Stimulated activated CD4-positive, alpha-beta T cell treated with anti-CD3 and anti-CD28 coated beads, TNF-alpha, amount 100 ng/mL, for 4 hours (primary cell): ENCODE measurements at places on chromosomes 16 and 17.

DNA sequence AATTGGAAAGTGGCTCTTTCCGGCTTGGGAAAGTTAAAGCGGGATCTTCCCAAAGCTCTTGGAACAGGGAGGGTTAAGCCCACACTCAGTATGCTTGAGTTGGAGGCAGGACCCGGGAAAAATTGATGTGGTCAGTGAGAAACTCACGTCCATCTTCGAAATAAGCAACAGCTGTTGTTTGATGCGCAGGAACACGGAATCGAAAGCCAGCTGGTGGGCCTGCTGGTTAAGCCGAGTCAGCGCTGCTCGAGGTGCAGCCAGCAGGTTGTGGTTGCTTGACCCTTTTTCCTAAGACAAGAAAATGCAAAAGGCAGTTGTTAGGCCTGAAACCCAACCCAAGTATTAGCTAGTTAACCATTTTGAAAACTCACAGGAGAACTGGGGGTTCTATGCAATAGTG, 49.4 kb downstream of the COG7 start:
- no peak for DNase-seq

- no peak for DNase-seq
Observed at GRCh38 chr17:21677911-21678310, 14.4 kb upstream of the KCNJ18 start.

GRCh38 chr16:48231727-48232492, 12.2 kb upstream of the LONP2 start:
- no peak for DNase-seq

DNA sequence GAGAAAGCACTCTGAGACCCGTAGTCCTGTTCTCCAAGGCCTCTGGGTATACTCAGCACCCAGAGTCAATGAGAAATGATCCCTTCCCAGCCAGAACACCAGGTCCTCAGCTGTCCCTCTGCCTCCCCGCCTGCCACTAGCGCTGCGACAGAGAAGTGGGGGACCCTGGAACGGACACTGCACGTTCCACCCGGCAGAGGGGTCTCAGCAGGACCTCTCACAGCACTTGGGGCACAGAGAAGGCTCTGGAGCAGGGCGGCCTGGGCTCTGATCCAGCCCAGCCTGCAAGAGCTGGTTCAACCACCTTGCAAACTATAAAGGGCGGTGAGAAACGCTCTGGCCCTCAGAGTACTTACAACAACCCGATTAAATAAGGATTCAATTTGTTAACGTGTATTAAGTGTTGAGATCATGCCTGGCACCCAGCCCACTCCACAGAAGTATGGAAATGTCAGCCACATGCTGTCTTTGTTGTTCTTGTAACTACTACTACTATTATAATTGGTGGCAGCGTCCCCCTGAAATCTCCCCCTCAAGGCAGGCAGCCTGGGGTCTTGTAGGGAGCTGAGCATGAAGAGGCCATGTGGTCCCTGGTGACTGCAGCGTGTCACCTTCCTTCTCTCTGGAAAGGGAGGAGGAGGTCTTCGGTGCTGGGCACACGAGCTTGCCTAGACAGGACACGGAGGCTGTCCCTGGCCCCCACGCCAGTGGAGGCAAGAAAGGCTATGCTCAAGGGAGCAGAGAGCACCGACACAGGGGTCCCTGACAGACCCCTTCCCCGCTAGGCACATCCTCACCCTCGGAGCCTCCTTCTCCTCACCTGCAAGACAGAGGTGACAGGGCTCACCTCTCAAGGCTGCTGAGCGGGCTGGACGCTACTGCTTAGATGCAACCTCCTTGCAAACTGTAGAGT, 2.4 kb downstream of the OSGIN1 start:
- DNase-seq: no peak

- no peak for DNase-seq
Observed at GRCh38 chr17:43431714-43432523, 33.1 kb downstream of the ARL4D start.

DNA sequence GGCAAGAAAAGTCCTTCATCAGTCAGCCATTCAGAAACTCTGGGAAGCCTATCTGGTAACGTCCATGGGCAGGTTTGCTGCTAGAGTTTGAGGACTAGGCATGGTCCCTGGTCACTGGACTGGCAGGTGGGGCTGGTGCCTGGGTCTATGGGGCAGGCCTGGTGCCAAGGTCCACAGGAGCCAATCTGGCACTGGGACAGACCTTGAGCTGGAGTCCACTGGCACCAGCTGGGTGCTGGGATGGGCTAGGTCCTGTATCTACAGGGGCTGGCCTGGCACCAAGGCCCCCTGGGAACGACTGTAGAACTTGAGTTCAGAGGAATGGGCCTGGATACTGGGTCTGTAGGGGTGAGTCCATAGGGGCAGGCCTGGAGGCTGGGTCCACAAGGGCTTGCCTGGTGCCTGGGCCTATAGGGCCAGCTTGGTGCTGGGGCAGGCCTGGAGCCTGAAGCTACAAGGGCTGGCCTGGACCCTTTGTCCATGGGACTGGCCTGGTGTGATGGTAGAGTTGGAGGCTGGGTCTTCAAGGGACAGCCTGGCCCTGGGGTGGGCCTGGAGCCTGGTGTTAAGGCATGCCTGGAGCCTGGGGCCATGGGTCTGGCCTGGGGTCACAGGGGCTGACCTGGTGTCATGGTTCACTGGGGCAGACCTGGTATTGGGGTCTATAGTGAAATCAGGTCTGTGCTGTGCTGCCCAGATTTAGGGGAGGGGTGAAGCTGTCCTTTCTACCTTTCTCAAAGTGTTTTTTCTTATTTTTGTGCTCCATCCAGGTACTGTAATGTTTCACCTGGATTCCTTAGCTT, 30.5 kb upstream of the NKD1 start:
- no peak for DNase-seq

DNA sequence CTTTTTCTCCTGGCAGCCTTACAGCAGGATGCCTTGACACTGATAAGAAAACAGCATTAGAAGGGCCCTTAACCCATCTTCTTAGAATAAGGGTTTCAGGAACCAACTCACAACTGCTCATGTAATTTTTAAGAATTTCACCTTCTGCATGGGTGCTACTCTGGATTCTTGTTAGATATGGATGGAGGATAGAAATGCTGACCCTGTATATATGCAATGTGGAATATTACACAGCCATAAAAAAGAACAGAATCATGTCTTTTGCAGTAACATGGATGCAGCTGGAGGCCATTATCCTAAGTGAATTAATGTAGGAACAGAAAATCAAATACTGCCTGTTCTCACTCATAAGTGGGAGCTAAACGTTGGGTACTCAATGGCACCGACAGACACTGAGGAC, 423.5 kb downstream of the CA10 start:
- DNase-seq: no peak

GRCh38 chr17:80604670-80605010, 60.0 kb downstream of the RPTOR start:
- no peak for DNase-seq

DNA sequence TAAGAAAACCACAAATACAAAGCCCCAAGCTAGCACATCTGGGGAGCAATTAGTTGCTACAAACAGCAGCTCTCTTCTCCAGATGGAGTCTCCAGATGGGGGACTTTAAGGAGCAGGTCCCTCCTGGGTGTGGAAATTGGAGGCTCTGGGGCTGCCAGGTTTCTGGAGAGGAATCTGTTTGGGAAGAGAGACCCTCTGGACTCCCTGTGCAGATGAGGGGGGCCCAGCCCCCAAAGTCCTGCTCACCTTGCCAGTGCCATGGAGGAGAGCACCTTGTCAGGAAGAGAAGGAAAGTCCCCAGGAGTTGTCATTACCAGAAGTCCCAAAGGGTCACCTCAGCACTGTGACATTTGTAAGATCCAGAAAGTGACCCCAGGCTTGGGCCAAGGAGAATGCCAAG, 14.8 kb downstream of the TEKT5 start:
- no peak for DNase-seq

GRCh38 chr16:24626256-24626655, 86.9 kb downstream of the RBBP6 start:
- no peak for DNase-seq

- DNase-seq: peak; percentile 72
Observed at GRCh38 chr17:69414408-69415274, at the start of gene MAP2K6. Gene MAP2K6 (plus strand): TSS chr17:69414697. CDS start chr17:69414985, 288 bp downstream.

DNA sequence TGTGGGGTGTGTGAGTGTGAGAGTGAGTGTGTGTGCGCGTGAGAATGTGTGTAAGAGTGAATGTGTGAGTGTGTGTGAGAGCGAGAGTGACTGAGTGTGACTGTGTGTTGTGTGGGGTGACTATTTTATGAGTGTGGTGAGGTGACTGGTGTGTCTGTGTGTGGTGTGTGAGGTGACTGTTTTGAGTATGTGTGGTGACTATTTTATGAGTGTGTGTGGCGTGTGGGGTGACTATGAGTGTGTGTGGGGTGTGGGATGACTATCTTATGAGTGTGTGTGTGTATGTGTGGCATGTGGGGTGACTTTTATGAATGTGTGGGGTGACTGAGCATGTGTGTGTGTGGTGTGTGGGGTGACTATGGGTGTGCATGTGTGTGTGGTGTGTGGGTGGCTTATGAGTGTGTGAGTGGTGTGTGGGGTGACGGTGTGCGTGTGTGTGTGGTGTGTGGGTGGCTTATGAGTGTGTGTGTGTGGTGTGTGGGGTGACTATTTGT, 152.9 kb upstream of the PLCG2 start:
- no peak for DNase-seq

GRCh38 chr16:81798311-81799137, 19.4 kb downstream of the PLCG2 start:
- no peak for DNase-seq

- DNase-seq: no peak
Observed at GRCh38 chr16:85297881-85298280, 185.6 kb upstream of the CIBAR2 start.

- DNase-seq: no peak
Observed at GRCh38 chr16:48790151-48790550, 180.2 kb upstream of the N4BP1 start.

DNA sequence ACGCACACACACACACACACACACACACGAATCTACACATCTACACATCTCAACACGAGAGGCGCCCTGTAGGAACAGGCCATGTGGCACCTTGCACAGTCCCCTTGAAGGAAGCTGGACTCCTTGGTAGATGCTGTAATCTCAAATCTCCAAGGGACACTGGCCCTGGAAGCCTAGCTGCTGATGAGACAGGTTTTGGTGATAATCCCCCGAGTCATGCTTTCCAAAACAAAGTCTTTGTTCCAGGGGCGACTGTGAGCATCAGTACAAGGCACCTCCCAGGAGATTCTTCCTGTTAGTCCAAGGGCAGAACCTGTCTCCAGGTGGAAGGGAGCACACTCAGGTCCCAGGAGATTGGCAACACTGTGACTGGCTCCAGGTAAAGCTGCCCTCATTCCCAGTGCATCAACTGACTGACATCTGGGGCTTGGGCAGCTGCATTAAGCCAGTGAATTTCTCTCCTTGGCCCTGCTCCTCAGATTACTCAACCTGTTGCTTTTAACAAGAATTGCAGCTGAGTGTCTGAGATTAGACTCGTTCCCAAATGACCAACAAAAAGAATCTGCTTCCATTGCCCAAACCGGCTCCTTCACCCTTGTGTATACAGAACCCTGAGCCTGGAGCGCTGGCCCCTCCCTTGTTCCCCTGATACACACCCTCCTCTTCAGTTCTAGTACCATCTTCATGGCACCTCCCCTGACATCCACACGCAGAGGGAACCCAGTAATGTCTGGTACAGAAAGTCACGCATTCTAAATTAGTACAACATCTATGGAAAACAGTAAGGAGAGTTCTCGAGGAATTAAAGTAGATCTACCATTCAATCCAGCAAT, 13.9 kb upstream of the TNRC6C start:
- no peak for DNase-seq

GRCh38 chr17:31499771-31500554, 108.5 kb downstream of the RAB11FIP4 start:
- no peak for DNase-seq

- DNase-seq: no peak
Observed at GRCh38 chr16:87845213-87845612, 24.1 kb downstream of the SLC7A5 start.

DNA sequence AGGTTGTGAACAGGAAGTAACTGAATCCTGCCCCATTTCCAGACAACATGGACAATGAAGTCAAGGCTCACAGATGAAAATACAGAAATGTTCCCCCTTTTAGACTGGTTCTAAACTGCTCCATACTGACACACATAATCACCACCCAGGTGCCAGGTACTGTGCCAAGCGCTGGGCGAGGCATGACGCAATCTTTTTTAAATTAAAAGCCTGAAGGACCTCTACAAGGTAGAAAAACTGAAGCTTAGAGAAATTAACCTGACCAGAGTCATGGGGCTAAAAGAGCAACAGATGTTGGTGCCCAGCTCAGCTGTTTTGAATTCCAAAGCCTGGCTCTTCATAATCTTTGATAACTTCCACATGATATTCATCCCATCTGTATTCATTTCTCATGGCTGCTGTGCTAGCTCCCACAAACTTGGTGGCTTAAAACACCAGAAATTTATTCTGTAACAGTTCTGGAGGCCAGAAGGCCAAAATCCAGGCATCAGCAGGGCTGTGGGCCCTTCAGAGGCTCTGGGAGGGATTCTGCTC, 4.9 kb upstream of the RAB11FIP4 start:
- no peak for DNase-seq

GRCh38 chr16:73051226-73051625, 3.3 kb upstream of the ZFHX3 start:
- no peak for DNase-seq

DNA sequence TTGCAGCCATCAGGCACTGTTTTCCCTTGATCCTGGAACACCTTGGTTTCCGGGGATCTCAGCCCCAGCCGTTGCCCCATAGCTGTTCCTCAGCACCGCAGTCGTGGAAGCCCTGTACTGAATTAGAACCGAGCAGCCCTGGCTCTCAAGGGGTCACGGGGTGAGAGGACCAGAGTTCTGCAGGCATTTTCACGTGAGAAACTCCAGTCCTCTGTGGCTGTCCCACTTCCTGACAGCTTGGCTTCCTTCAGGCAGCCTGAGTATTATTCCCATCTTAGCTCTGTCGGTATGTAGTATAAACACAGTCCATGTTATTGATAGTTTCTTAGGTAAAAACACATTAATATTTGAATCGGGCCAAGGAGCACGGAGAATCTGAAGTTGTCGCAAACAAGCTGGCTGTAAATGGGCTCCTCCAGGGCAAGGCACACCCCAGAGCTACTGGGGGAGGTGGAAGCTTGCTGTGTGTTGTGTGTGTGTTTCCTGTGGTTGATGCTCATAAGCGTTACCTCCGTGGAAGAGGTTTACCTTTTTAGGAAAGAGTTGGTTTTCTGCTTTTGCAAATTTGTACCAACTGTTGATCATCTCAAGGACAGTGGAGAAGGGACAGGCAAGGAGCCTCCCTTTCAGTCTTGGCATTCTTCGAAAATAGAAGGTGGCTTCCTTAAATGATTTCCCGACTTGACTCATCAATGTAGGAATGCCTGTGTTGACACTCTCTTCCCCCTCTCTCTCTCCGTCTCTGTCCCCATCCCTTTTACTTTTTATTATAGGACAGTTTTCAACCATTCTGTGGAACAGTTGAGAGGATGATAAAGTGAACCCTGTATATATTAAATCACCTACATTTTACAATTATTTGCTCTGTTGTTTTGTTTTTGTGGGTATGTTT, 208.9 kb upstream of the CHMP6 start:
- no peak for DNase-seq

DNA sequence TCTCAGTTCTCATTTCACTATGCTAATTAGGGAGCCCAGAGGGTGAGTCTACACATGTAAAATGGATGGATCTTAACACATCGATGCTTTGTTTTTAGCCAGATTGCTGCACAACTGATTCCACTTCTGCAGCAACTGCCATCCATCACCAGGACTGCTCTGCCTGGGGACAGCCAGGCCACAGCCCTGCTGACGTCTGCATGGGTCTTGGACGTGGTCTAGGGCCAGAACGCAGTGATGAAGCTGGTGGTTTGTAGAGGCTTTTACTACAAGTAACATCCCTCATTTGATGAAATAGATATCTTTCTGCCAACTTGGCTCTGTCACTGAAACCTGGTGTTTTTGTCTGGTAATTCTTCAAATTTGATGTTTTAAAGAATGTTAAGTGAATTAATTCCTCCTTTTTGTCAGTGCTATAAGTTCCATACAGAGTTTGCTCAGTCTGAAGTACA, 50.6 kb downstream of the MARCHF10 start:
- no peak for DNase-seq
